ENCODE measurements at places on chromosomes 2 and 18.
A peak's percentile ranks its signal among the peaks of the same experiment; 100 is the strongest.

- H3K27ac ChIP-seq, result no peak overlapping the region
- H3K4me3 ChIP-seq, result no peak overlapping the region
- H3K36me3 ChIP-seq, result no peaks in the 10 kb centered on the region
- peaks cover 5% of the 10 kb centered on the region for H3K27me3 ChIP-seq
These were observed 19.8 kb upstream of the SMAD4 start for GRCh38 chr18:51010218-51010617.

DNA sequence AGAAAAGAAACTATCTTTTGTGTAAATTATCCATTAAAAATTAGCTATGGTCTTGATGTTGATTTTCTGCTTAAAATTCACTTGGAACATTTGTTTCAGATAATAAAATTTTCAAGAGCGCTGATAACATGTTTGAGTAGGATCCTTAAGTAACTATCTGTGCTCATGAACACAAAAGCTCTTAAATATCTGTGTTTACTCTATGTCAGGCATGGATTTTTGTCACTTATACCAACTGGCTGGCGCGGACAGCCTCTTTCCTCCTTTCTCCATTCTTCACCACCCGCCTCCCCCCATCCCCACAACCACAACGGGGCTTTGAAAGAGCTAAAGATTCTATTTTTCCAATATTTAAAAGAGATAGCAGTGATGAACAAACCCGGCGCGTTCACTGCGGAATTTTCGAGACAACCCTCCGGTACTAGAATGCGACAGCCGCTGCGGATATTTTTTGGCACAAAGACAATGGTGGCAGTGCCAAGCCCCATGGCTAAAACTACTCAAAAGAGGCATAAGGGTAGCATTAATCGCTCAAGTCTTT, 181.5 kb downstream of the TCF4 start:
- no peaks in the 10 kb centered on the region for H3K27me3 ChIP-seq
- no peaks in the 10 kb centered on the region for H3K36me3 ChIP-seq
- H3K4me3 ChIP-seq, result no peak overlapping the region
- no peak for DNase-seq
- H3K27ac ChIP-seq, result no peak overlapping the region
- H3K4me1 ChIP-seq, result no peaks in the 10 kb centered on the region

GRCh38 chr2:107633580-107634147, 193.0 kb upstream of the RGPD4 start:
- H3K4me3 ChIP-seq, result no peak overlapping the region
- H3K27me3 ChIP-seq, result no peaks in the 10 kb centered on the region
- H3K27ac ChIP-seq, result no peak overlapping the region
- no peaks in the 10 kb centered on the region for H3K4me1 ChIP-seq
- DNase-seq, result no peak

DNA sequence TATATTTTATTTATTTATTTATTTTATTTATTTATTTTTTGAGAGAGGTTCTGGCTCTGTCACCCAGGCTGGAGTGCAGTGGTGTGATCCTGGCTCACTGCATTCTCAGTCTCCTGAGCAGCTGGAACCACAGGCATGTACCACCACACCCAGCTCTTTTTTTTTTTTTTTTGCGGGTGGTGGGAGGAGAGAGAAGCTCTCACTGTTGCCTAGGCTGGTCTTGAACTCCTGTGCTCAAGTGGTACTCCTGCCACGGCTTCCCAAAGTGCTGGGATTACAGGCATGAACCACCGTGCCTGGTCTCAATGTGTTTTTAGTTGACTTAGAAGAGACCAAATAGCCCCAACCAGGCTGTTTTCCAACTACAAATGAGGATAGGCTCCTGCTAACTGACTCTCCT, 80.7 kb downstream of the PDCL3 start:
- H3K4me1 ChIP-seq, result peaks cover 18% of the 10 kb centered on the region
- H3K36me3 ChIP-seq, result peaks cover 3% of the 10 kb centered on the region
- peaks cover 3% of the 10 kb centered on the region for H3K27me3 ChIP-seq
- H3K4me3 ChIP-seq, result no peak overlapping the region

GRCh38 chr18:41687138-41687537, 267.9 kb upstream of the PIK3C3 start:
- no peaks in the 10 kb centered on the region for H3K36me3 ChIP-seq
- no peaks in the 10 kb centered on the region for H3K4me1 ChIP-seq
- DNase-seq, result no peak
- no peaks in the 10 kb centered on the region for H3K27me3 ChIP-seq
- H3K4me3 ChIP-seq, result no peak overlapping the region

- no peak for DNase-seq
- peaks cover 1% of the 10 kb centered on the region for H3K27me3 ChIP-seq
- H3K27ac ChIP-seq, result no peak overlapping the region
- no peaks in the 10 kb centered on the region for H3K4me1 ChIP-seq
These were observed 59.0 kb upstream of the PARD3B start for GRCh38 chr2:204486321-204486720.

GRCh38 chr2:62313449-62314227, 117.7 kb downstream of the B3GNT2 start:
- no peaks in the 10 kb centered on the region for H3K27me3 ChIP-seq
- no peaks in the 10 kb centered on the region for H3K36me3 ChIP-seq
- DNase-seq, result no peak
- H3K4me3 ChIP-seq, result peak overlapping the region; percentile 43

All from activated T-helper 1 cell treated with anti-CD3 and anti-CD28 coated beads, Interleukin-12 subunit alpha, Interleukin-12 subunit beta, Interleukin-2, Interleukin-4 antibody, amounts not matched to agents 30 ng/mL and 10 ng/mL and 1 ng/mL, durations not matched to agents 14 hours and 24 hours and 36 hours (primary cell).